H54 (cell line): ENCODE measurements at places on chromosomes 5 and 9.

- DNase-seq, result no peak
Measured at GRCh38 chr9:2286825-2287455, 271.8 kb downstream of the SMARCA2 start.

DNA sequence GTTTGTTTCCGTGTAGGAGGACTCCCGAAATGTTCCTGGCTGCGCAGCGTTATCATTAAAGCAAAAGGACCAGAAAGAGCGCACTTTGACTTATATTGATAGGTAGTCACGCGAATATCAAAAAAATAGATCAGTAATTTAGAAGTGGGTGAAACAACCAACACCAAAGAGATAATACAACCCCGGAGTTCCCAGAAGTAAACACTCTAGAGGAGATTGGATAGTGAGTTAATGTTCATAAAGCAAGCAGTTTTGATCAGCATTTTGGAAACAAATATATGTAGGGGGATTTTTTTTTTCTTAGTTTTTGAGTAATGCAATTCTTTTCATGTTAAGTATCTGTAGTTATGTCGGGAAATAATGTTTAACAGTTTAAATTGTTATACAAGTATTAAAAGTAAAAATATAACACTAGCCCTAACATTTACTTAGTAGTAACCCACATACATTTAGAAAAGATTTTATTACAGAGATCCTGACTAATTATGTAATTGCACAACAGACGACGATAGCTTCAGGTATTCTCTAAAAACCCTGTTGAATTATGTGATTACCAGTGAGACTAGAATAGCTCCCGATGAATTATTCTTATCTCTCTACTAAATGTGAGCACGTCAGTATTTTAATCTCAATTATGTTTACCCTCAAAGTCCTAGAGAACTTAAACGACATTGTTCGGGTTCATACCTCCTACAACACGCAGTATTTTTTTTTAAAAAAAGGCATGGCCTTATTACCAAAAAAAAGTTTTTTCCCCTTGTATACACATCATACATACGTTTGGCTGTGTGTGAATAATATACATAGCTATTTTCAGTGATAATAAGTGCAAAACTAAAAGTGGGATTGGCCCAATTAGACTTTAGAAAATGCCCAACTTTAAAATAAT lies 9.4 kb upstream of the NFIB start:
- no peak for DNase-seq

- DNase-seq, result peak; percentile 43
Measured at GRCh38 chr9:130451509-130452388, 7.0 kb downstream of the ASS1 start.

GRCh38 chr5:143428738-143429420 lies 25.4 kb upstream of the NR3C1 start:
- DNase-seq, result no peak

DNA sequence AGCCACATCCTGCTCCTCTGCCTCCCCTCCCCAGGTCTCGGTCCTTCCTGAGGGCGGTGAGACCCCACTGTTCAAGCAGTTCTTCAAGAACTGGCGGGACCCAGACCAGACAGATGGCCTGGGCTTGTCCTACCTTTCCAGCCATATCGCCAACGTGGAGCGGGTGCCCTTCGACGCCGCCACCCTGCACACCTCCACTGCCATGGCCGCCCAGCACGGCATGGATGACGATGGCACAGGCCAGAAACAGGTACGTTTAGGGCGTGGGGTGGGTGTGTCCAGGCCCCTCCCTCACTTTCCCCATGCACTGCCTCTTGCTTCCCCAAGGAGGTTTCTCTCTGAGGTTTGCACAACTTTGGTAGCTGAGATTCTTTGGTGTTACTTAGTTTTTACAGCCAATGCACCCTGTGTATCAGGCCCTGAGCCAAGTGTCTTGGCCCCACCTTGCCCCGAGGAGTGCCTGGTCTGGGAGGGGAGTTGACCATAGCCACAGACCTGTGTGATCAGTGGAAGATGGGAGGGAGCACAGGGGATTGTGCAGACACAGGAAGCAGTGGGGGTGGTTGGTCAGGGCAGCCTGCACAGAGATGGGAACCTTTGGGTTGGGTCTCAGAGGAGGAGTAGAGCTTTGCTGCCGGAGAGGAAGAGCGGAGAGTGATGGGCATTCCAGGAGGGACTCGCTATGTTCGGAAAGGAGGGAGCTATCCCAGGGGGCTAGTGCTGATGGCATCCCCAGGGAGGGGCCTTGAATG lies 50.8 kb downstream of the GSN start:
- DNase-seq, result no peak

- no peak for DNase-seq
Measured at GRCh38 chr5:105840800-105841199, 1829.9 kb downstream of the EFNA5 start.

DNA sequence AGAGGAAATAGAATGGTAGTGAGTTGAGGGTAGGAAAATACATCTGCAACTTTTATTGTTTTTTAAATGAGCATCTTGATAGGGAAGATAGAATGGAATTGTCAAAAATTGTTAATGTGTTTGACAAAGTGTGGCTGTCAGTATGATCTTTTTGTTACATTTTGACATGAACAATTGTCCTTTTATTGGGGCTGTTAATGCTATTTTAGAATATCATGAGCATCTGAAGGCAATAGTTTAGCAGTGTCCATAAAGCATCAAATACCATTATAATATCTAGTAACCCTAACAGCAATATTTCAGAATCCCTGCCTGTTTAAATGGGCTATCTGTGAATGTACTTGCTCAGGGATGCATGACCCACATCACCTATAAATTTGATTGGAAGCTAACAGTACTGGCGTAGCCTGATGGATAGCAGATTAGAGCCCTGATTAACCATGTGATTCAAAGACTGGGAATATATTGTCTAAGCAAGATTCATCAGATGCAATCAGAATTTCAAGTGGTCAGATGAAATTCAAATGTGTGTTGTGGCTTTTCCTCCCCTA lies 37.8 kb downstream of the TLE4 start:
- DNase-seq, result no peak

DNA sequence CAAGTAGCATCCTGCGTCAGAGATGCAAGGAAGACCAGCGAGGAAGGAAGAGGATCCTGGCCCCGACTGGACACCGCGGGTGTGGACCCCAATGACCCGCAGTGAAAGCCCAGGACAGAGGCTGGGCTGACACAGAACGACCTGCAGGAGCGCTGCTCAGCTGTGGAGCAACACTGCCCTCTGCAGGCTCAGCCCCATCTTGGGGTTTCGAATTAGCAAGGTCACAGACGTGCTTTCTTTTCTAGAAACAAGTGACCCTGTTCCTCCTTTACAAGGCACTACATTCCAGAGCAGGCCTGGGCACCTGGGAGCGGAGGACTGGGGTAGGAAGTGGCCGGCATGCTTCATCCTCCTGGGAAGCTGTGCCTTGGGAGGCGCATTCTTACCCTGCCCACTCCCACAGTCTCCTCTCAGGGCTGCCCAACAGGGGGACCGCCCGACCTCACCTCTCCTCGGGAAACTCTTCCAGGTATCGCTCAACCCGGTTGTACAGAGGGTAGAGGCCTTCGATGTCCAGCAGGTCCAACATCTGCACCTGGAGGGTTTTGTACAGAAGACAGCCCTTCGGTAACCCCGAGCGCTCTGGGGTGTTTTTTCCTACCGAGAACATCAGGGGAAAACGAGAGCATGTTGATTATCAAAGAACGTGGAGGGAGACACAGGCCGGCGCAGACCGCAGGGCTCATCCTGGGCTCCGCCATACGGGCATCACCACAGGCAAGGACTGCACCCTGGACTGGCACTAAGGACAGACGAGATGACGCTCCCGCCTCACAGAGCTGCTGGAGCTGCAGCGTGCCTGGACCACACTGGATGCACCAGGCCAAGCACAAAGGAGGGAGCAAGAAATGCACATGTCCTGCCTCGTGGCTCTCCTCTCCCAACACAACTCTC lies 35.0 kb downstream of the IPPK start:
- peak; percentile 66 for DNase-seq

GRCh38 chr5:92081958-92082712 lies 699.0 kb upstream of the ARRDC3 start:
- no peak for DNase-seq

DNA sequence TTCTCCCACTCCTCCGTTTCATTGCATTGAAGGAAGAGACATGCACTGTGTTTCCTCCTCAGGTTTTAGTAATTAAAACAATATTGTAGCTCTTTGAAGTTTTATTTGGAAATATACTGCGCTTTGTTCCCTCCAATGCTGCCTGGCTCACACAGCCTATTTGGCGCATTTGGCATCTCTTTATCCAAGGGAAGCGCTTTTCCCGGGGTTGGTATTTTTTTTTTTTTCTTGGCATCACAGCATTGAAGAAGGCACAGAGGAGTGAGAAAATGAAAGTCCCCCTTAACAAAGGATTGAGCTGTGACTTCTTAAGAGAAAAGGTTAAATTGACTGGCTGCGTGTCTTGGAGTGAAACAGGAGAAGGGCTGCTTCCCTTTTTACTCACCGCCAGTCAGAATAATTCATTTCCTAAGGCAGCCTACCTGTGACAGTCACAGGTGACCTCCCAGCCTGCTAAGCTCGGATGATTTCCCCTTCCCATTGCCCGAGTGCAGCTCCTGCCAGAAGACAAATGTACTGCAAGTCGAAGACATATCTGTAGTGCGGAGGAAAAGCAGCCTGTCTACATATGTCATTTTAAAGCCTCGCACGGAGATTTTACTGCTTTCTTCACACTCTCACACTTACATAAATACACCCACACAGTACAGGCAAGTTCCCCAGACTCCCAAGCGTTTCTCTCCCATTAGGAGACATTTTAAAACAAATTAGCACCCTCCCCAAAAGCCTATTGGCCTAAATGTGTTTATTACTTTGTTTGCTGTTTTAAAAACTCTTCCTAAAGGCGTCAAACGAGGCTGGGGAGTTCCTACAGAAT lies 665.5 kb upstream of the ZNF608 start:
- DNase-seq, result no peak

DNA sequence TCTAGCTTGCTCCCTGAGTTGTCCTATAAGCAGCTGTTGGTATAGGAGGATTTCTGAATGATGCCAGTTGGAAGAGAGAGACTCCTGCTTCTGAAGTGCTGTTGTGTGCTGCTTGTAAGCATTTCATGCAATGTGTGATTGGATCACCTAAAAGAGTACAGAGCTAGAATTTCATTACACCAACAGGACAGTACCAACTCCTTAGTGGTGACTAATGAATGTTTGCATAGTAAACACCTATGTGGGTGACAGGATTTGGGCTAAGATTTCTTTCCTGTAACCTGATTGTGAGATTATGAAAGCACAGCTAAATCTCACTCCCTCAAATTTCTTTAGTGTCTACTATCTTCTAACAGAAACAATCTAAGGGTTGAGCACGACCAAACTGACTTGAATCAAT lies 67.0 kb downstream of the GCNT1 start:
- no peak for DNase-seq

GRCh38 chr9:81871695-81872094 lies 56.5 kb upstream of the SPATA31D4 start:
- DNase-seq, result peak; percentile 62

DNA sequence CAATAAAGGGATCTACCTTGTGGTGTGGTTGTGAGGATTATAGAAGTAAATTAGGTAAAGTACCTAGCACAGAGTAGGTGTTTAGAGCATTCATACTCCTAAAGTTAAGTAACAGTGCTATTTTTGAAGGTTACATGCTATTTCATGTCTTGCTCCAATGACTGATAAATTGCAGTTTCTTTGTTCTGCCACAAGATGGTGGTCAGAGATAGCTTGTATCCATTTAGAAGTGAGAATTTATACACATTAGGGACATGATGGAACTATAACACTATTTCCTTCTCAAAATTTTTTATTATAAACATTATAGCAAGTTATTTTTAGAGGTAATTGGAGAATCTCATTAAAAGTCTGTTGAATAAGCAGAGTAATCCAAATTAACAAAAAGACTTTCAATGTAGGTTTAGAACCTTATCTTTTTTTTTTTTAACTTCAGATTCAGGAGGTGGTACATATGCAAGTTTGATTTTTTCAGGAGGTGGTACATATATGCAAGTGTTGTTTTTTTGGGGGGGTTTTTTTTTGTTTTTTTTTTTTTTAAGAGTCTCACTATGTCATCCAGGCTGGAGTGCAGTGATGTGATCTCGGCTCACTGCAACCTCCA lies 17.1 kb downstream of the MTREX start:
- no peak for DNase-seq

DNA sequence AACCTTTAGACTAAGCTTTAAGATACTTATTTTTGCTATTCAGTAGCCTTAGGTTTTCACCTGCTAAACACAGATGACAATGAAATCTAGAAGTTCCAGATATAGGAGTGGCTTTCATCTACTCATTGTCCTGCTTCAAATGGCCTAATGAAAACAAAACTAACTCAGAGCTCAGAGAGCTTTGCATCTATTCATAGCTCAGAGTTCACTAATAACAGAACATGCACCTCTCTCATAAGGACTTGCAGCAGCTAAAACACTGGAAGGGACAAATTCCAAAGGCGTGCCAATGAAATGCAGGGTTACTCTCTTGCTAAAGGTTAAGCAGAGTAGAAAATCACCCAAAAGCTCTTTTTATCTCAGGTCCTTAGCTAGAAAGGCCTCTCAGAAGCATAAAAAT lies 29.0 kb downstream of the SLC31A2 start:
- DNase-seq, result no peak

DNA sequence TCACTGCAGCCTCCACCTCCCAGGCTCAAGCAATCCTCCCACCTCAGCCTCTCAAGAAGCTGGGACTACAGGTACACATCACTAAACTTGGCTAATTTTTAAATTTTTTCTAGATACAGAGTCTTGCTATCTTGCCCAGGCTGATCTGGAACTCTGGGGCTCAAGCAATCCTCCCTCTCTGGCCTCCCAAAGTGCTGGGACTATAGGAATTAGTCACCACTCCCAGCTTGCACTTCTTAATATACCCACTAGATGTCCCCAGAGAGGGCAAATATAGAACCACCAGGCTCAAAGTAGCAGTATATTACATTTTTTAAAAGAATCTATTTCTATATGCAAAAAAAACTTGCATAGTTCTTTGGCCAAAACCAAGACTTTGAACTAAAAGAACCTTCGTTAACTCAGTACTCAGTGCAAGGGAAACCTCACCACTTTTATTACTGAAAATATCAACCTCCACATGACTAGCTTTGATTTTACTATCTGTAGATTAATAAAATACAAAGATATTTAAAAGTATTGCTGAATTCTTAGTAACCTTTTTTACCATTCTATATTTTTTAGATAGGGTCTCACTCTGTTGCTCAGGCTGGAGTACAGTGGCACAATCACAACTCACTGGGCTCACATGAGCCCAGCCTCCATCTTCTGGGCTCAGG lies 25.8 kb upstream of the HSD17B3 start:
- peak; percentile 45 for DNase-seq

GRCh38 chr9:2085716-2086115 lies 70.6 kb downstream of the SMARCA2 start:
- DNase-seq, result no peak

GRCh38 chr5:106312360-106312759 lies 1358.4 kb downstream of the EFNA5 start:
- peak; percentile 6 for DNase-seq

- no peak for DNase-seq
Measured at GRCh38 chr5:62268234-62268633, 37.8 kb upstream of the KIF2A start.
